ENCODE measurements at places on chromosomes 2 and 18.

GRCh38 chr18:26405190-26405801, 143.1 kb downstream of the KCTD1 start:
- DNase-seq, result no peak

DNA sequence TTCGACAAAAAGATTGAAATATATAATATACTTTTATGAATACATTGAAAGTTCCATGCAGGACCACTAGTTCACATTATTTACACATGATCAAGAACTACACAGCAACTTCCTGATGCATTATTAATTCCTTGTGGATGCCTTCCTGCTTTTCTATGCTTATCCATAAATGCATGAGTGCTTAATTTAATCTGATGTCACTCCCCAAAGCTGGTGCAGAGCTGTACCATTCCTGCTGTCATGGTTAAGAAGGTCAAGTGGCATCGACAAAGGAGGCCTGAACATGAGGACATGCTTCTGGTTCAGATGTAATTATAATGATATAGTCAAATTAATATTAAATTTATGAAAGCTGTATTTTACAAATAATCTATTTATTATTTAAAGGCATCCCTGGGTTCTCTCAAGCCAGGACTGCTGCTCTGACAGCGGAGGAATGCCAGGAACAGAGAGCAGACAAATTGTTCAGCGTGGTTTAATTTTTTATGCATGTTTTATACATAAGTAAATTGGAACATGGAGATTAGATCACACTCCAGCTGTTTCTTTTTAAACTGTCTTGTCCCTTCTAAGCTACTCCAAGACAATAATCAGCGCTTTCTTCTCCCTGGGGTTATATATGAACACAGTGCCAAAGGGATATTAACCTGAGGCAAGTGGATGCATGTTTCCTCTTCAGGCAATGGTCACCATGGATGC, 307.3 kb upstream of the CNTNAP5 start:
- DNase-seq, result no peak

GRCh38 chr2:20450201-20450999, 3.5 kb downstream of the RHOB start:
- DNase-seq, result no peak

DNA sequence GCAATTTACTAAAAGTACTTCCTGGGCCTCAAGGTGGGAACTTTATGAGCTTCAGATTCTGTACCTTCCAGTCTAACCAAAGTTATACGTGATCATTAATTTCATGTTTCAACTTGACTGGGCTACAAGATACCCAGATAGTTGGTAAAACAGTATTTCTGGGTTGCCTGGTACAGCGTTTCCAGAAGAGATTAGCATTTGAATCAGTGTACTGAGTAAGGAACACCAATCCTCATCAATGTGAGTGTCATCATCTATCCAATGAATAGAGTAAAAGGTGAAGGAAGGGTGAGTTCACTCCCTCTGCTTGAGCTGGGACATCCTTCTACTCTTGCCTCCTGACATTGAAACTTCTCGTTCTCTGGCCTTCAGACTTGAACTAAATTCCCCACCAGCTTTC, 274.5 kb upstream of the ID2 start:
- no peak for DNase-seq

DNA sequence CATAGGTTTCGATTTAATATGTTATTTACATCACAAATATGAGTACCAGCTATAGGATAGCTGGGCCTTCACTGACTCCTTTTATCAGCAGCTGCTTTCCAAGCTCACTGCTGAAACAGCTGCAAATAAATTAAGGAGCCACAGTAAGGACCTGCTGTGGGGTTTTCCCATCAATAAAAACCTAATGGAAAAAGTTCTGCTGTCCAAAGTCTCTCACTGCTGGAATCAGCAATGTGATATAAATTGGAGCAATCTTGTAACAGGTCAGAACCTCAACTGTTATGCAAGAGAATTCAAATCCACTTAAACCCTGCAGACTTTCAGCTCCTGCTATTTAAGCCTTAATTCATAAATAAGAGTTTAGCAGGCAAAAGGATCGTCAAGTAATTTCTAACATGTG, 61.3 kb downstream of the NEB start:
- no peak for DNase-seq

- no peak for DNase-seq
Observed at GRCh38 chr2:136765256-136766072, at the start of gene THSD7B. THSD7B (plus strand) TSS chr2:136765545; CDS start chr2:136882179, 116,634 bp downstream.

GRCh38 chr2:239504643-239505235, 103.9 kb upstream of the HDAC4 start:
- no peak for DNase-seq

DNA sequence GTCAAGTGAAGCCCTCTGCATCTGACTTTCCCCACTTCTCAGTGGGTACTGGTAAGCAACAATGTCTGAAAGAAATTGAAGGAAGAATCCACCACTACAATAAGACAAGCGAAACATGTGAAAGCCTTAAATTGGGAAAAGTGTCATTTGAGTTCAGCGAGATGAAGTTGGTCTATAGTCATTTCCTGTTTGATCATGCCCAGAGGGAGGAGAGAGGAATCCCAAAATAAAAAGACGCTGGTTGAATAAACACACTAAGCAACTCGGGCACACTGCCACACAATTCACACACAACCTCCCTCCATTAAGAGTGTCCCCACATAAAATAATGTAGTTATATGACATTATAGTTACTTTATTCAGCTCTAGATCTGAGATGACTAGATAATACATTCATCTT, 166.1 kb downstream of the CBLN2 start:
- no peak for DNase-seq

GRCh38 chr2:69561101-69561500, 82.4 kb downstream of the AAK1 start:
- DNase-seq, result no peak

- no peak for DNase-seq
Observed at GRCh38 chr2:105827351-105828096, 82.8 kb downstream of the NCK2 start.

DNA sequence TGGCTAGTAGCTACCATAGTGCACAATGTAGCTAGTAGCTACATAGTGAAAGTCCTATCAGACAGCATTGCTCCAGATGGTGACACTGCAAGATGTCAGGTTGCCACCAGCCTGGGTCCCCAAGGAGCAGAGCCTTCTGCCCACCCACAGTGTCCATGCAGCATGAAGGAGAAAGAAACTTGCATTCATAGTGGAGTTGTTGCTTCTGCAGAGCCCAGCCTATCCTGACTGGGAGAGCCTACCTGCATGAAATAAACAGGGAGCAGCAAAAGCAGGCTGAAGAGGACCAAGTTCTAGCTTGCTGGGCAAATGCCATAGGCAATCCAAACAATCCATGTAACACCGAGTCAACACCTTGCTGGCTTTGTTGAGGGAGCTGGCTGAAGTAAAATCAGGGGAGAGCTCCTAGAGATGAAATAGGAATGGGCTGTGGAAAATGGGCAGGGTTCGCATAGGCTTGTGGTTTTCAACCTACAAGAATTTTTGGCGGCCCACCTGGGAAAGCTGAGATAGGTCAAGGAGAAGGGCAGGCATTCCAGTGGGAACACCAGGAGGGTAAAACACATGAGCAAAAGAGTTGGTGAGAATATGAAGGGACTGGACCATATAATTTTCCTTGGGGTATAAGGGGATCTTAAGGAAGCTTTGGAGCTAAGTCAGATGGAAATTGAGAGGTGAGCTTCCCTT, 195.8 kb downstream of the CYP26B1 start:
- DNase-seq, result no peak

- DNase-seq, result no peak
Observed at GRCh38 chr2:24082787-24083566, 1.7 kb downstream of the TP53I3 start.

DNA sequence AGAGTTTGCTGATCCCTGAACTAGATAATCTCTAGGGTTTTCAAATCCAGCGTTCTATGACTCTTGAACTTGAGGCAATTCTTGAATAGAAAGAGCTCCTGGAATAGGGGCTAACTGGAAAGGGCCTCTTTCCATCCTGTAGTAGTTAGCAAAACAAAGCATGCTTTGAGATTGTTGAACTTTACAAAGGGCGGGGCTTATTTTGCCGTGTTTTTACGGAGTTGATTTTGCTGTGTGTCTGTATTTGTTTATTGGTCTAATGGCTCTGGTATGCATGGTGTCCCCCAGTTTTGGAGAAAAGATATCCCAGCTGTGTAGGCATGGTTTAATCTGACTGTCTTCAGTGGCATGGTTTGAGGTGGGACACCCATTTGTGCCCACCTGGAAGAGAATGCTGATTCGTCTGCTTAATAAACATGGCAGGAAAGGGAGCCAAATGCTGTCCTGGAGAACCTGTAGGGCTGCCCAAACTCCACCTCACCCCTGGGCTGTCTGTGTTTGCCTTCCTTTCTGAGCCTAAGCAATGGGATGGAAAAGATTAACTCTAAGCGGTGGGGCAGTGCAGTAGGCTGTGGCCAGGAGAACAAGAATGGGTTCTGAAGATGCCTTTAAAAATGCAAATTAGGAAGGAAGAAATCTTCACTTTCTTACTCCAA, 74.1 kb upstream of the FOSL2 start:
- DNase-seq, result no peak

DNA sequence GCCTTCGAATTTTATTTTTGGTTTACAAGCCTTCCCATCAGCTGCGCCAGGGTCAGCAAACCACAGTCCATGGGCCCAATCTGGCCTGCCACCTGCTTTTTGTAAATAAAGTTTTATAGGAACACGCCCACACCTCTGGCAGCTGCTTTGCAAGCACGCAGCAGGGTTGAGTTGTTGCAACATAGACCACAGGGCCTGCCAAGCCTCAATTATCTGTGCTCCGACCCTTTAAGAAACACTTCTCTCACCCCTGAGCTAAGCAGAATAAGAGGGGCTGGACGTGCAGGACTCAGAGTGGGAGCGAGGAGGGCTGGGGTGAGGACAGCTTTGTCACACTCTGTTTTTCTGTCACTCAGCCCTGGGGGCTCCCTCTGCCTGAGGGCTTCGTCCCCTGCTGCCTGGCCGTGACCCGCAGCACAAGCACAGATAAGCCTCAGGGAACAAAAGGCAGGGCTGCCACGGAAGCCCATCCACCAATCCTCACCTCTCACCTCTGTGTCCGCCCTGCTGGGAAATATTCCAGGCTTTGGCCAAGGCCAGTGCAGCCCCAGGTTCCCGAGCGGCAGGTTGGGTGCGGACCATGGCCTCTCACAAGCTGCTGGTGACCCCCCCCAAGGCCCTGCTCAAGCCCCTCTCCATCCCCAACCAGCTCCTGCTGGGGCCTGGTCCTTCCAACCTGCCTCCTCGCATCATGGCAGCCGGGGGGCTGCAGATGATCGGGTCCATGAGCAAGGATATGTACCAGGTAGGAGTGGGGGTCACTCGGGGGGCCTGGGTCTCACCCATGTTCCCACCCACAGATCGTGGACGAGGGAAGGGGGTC, at the start of gene AGXT:
AGXT (plus strand) TSS at position 539 of the 823 bp plus-strand sequence; CDS start at position 581, 42 bp downstream.
- DNase-seq, result no peak

DNA sequence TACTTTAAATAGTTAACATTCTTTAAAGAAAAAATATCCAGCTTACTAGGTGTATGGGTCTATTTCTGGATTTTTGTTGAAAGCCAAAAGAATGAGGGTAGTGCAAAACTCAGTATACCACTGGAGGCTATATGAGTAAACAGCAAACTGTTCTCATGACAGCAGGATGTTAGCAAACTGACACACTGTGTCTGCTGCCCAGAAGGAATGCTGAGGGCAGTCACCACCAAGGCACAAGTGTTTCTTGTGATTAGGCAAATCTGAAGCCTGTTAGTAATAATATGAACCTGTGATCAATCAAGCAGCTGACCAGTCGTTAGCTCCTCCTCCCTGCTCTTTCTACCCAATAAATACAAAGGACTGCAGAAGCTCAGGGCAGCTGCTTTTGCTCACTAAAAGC, 50.5 kb upstream of the SULT1C3 start:
- no peak for DNase-seq

DNA sequence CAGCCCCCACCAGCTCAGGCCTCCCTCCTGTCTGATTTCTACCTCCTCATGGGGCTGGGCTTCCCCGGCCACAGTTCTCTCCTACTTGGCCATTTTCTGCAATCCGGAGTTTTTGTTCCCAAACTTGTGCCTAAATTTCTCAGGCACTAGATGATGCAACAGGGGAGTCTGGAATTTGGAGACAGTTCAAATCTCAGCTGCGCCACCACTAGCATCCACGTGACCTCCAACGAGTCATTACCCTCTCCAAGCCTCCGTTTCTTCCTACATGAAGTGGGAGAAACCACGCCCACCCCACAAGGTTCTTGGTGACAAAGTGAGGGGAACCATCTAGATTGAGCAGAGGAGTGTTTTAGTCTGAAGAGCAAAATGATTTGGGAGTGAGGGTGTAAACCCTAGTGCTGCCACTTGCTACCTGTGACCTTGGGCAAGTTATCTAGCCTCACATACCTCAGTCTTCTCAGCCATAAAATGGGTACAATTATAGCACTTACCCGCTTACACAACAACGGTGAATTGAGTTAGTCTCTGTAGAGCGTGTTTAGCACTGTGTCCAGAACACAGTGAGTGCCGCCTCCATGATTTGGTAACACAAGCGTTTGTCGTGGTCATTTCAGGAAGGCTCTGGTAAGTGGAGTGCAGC, 61.4 kb upstream of the ASAP2 start:
- no peak for DNase-seq

DNA sequence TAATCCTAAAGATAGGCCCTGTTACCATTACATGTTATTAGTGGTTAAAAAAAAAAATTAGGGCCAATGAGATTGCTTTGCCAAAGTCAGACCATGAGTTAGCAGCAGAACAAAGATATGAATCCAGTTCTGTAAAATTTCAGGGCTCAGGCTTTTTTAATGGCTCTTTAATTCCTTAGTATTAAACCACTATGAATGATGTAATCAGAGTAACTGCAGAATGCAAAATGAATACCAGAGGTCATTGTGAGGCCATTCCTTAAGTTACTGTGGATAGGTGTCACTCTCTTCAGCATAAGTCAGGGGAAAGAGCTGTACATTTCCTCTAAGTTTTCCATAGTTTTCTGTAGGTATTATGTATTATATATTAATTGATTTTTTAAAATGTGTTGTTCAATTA, 42.2 kb upstream of the TBR1 start:
- DNase-seq, result no peak

DNA sequence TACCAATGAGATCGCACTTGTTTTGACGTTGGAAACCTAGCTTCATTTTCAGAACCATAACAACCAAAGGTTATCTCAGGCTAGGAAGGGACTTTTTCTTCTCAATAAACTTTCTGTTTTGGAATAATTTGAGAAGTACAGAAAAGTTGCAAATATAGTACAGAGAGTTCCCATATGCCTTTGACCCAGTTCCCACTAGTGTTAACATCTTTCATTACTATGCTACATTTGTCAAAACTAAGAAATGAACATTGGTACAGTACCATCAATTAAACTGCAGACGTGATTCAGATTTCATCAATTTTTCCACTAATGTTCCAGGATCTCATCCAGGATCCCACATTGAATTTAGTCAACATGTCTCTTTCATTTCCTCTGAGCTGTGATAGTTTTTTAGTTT, 111.6 kb downstream of the ATL2 start:
- no peak for DNase-seq
